Suppressor macrophage treated with lipopolysaccharide for 4 hours (primary cell): ENCODE measurements at places on chromosomes 6 and 20.

- no peak for DNase-seq
Observed at GRCh38 chr20:37445041-37445440, 76.0 kb upstream of the NNAT start.

GRCh38 chr6:28607990-28608389 lies 82.3 kb downstream of the GPX5 start:
- no peak for DNase-seq

DNA sequence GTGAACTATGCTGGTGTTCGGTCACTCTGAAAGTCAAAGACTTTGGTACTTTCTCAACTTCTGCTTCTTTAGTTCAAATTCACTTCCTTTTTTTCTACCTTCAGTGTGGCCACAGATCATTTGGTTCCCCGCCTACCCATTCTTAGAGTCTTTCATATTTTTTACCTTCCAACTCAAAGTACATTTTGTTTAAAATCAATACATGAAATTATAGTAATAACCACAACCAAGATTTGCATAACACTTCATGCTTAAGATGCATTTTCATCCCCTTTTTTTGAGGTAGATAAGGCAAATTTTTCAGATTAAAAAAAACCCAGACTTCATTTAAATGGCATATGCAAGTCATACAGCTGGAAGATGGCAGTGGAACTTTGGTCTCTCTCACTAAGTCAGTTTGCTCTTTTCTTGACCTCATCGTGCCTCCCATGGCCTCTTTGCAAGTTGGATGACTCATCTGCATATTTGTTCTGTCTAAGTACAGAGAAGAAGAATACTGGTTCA lies 11.9 kb upstream of the CNR1 start:
- peak; percentile 21 for DNase-seq

GRCh38 chr6:157513004-157513603 lies 132.1 kb downstream of the ZDHHC14 start:
- no peak for DNase-seq

GRCh38 chr6:135087403-135087802 lies 32.8 kb upstream of the HBS1L start:
- no peak for DNase-seq

DNA sequence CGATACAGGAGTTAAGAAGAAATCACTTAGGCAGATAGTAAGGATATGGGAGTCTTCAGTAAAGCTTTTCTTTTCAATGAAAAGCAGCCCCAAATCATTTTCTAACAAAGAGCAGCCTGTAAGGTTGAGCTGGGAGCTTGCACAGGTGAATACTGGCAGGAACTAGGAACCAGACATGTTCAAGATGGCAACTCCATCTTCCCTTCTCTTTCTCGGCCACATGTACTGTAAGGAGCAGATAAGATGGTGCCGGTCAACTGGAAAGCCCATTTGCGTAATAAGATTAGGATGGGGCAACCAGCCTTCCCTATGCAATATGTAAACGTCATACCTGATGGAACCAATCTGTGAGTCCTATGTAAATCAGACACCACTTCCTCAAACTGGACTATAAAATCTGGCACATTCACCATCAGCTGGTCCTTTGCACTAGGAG lies 46.2 kb upstream of the RNGTT start:
- DNase-seq, result peak; percentile 81

DNA sequence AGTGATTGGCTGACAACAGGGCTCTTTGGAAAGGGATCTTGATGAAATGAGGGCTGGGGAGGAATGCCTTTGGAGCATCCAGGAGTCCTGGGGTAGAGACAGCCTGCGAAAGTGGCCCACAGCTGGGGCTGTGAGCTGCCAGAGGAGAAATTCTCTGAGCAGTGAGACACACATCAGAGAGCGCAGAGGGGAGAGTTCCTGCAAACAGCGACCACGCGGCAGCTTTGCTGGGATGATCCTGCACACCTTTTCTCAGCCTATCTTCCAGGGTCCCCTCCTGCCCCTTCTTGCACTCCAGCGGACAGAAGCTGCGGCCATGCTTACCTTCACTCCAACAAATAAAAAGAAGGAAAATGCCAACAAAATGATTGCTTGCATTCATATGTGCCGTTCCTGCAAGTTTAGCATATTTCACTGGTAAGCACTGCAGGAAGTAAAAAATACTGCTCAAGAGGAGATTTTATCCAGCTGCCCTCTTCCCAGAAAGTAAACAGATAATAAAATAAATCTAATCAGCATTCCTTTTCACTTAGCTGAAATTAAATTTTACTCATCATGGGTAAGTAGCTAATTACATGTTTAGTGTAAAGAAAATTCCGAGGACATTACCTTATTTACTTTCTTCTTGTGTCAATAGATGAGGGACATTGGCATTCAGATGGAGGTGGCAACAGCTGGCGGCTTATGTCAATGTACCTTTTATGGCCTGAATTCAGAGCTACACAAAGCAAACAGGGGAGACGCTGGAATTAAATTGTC lies 339.9 kb upstream of the ARID1B start:
- no peak for DNase-seq

GRCh38 chr6:160038479-160038878 lies 69.6 kb downstream of the IGF2R start:
- DNase-seq, result no peak

DNA sequence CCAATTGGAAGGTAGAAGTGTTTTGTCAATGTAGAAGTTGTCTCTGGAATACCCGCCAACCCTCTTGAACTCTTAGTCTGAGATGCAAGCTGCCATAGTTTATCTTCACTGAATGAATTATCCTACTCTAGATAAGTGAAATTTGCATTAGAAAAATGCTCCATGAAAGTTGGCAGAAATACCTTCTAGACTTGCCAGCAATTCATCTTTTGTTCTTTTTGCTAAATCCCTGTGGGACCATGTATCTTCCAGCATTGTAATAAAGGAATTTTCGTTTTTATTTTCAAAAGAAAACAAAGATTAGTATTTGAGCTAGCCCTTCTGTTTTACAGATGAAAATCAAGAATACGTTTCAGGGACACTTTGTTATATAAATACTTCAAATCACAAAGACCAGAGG lies 244.2 kb downstream of the CBLN4 start:
- DNase-seq, result no peak

DNA sequence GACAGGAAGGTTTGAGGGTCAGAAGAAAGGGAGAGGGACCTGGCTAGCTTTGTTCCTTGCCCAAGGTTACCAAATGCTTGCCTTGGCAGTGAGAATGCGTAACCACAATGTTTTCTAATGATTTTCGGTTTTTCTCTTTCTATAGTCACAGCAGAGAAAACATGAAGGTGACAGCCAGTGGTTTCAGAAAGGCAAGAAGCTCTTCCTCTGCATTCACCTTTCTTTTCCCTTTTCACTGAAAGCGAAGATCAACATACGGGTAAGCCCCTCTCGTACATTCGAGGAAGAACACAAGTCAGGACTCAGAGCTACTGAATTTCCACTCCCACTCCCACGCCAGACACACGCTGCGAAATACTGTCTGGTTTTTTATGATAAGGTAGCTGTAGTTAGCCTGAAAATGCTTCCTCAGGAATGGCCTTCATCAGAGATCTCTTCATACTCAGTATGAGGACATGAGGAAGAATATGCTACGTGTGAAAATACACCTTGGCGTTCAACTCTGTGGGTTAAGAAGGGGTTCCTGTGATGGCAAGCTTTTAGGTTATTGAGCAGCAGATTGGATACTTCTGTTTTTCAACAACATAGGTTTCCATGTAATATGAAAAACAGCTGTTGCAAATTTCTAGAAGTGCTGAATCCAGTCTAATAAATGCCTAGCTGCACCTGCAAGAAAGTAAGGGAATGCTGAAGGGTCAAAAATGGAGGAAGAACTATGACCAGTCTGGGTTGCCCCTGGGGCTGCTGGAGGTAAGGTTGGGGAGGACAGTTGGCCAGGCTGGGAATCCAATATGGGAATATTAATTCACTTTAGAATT lies 7.4 kb upstream of the CD83 start:
- DNase-seq, result no peak

- DNase-seq, result no peak
Observed at GRCh38 chr20:63686094-63686491, 10.4 kb upstream of the TNFRSF6B start.

GRCh38 chr20:52837378-52837777 lies 134.8 kb upstream of the TSHZ2 start:
- no peak for DNase-seq
